ENCODE measurements at places on chromosomes 1 and 21. TPM values are rescaled to one million over a fixed set of nuclear protein-coding genes. Genes with fewer than 3 reads are reported as not detected.

Gene ELAPOR1
- 15.0 TPM for total RNA-seq

Gene GUCA2A
- not detected for total RNA-seq

Gene BMP8B
- 0.84 TPM for total RNA-seq

Gene HEYL
- 1.1 TPM for total RNA-seq

Gene IL20
- not detected for total RNA-seq

Gene GORAB
- 12.4 TPM for total RNA-seq

Gene CTSK
- 3.1 TPM for total RNA-seq

Gene S100A14
- not detected for total RNA-seq

- DNase-seq = no peak
Observed at GRCh38 chr1:69976896-69977295, 228.5 kb downstream of the LRRC40 start.

DNA sequence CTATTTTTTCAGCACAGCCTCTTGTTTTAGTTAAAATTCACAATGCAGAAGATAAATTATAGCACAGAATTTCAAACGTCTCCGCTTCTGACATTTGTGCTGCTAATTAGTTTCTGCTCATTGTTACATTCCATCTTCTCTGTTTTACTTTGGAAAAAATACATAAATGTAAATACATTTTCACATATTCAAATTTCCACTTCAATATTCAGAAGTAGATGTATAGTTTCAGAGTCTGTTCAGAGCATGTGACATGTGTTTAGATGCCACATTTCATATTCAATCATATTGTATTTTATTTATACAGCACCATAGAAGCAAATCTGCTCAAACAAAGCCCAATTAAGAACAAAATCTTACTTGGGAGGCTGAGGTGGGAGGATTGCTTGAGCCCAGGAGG is 19.6 kb downstream of the TMEM35B start:
- DNase-seq = no peak

GRCh38 chr1:94792473-94793295 is 27.5 kb upstream of the SLC44A3 start:
- no peak for DNase-seq

GRCh38 chr1:215082532-215083382 is at the start of gene KCNK2:
KCNK2 (plus strand) TSS chr1:215082737; CDS start chr1:215083386, 649 bp downstream.
- no peak for DNase-seq

DNA sequence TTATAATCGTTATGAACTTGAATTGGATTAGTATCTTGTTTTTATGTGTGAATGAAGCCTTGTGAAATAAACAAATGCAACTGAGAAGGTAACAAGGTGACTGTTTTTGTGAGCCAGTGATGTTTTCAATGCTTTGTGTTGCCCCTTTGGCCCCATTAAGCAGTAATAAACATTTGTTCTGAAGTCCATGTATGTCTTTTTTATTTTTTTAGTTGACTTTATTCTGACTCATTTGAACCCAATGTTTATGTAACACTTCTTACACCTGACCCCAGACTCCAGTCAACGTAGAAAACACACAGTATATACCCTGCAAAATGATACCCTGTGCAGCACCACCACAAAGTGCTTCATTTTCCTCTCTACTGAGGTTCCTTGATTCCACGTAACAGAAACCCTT is 4.6 kb upstream of the CACYBP start:
- no peak for DNase-seq

DNA sequence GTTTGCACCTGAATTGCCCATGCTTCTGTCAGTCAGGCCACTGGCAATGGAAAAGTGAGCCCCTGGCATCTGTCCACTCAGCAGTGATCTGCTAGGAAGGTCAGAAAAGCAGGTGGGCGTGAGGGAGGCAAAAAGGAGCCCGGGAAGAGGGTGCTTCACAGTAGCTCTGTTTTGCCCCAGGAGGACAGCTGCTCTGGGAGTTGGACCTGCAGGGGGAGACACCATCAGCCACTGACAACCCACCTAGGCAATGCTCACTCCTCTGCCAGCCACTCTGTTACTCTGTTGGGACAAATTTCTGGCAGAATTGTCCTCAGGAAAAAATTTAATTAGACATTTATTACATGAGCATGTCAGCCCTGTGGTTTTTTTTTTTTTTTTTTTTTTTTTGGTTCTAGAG is 146.4 kb downstream of the LRIG2 start:
- DNase-seq = no peak
